ENCODE measurements at places on chromosomes 5 and 9.

DNA sequence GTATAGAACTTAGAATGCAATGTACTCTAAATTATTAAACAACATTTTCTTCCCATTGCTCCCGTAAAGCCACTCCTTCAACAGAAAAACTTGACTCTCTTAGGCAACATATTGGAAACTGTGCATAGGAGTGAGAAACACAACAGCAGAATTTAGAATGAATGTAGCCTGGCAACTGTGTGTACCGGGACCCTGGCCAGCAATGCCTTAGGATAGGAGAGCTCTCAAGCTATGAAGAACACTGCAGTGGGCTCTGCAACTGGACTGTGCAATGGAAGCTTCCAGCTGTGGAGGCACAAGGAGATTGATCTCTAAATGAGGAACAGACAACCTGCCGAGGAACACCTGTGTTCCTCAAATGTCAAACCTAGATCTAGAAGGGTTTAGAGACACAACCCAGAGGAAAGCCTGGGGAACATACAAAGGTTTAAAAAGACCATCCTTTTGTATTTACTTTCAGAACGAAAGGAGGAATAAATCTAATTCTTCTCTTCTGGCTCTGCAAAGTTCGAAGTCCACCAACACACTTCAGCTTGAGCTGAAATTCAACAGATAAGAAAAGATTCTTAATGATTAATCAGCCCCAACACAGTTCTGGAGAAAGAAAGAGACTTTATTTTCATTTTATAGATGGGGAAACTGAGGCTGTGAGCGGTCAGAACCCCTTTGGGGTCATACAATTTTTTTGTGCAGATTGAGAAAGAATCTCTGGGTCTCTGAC is 51.5 kb upstream of the ARL15 start:
- DNase-seq, result no peak

DNA sequence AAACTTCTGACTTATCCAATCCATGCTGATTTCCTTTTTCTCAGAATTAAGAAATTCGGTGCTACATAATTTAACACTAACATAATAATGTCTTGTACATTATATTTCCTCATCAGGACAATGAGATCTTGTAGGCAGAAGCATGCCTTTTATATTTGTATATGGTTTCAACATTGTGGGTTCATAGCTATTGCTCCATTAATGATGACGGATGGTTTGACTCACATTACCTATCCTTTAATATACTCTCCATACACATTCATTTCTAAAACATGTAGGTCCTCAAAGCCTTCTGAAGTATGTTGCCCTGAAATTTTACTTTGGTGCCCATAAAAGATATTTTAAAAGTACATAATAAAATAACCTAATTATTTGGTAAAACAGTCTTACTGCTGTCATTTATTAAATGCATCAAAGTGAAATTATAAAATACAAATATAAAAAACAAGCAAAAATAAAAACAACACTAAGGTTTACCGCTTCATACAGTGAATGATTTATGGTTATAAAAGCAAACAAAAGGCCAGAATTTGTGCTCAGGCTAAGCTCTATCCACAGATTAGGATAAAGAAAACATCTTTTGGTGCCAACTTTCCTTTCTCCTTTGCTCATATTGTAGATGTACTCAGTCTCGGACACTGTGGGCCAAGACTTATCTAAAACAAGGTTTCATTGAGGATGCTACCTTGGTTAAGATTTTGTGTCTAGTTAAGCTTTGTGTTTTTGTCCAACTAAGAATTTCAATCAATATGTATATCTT is 61.2 kb upstream of the GCNT4 start:
- DNase-seq, result no peak

DNA sequence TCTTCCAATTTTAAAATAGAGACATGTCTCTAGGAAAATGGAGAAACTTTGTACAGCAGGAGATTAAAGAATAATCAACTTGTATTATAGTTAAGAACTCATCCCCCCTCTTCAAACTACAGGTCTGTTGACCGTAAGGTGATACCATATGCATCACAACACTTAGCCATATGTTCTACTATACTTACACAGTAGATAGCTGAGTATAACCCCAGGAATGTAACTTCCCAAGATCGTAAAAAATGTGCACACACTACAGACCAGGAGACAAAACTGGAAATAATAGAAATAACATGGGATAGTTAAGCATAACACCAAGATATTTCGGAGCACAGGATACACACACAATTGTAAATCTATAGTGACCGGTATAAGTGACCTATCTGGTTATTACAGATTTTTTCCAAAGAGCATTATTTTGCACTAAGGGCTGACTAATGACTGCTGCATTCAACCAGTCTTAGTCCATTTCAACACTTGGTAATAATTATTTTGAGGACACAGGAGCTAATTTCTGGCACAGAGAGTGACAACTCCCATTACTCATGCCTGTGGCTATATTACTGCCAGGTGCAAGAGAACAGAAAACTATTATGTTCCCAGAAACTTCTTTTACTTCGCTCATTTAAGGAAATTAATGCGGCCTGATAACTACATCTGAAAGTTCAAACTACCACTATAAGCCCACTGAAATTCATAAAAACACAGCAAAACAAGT is 15.4 kb upstream of the ZNF622 start:
- no peak for DNase-seq

DNA sequence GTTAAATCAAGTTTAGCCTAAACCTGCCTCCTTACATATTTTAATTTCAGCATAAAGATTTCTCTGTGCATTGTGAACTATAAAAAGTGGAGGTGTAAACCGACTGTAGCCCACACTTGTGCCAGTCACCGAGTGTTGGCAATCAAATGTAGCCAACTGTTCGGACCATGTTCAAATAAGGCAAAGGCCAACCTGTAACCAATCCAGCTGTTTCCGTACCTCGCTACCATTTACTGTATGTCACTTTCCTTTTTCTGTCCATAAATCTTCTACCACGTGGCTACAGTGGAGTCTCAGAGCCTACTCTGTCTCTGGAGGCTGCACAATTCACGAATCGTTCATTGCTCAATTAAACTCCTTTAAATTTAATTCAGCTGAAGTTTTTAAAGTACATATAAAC is 156.0 kb downstream of the SLC25A46 start:
- no peak for DNase-seq

DNA sequence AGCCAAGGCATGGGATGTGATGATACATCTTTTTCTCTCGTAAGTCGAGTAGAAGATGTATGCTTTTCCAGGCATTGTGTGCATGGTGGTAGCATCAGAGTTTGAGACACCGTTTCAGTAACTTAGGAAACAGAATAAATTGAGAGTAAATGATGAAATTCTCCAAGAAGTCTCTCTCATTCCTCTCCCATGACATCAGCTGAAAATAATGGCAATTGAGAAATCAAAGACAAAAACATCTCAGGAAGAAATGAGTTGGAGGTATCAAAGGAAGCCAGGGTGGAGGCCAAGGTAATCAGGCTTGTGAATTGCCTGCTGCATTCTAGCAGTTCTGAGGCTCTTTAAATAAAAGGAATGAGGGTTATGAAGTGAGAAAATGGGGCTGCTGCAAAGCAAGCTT is 53.9 kb downstream of the SGCD start:
- no peak for DNase-seq

GRCh38 chr5:151159649-151160373 is 2.2 kb upstream of the ANXA6 start:
- no peak for DNase-seq

GRCh38 chr9:121937240-121937639 is 155.9 kb downstream of the TTLL11 start:
- no peak for DNase-seq

DNA sequence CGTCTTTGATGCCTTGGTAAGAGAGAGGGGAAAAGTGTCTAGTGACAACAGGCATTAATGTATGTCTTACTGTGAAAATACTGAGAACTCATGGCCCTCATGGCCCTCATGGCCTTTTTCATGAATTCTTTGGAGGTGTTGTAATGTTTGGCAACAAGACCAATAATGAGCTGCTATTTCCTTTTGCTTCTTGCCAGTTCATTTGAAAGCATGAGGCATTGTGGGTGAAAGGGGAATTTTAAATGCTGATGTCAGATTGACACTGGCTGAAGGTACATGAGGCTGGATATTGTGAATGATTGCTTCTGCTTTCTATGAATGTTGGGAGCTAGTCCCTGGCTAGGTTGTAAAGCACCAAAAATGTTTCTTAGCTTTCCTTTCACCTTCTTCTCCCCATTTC is 79.2 kb downstream of the DOCK2 start:
- DNase-seq, result no peak

DNA sequence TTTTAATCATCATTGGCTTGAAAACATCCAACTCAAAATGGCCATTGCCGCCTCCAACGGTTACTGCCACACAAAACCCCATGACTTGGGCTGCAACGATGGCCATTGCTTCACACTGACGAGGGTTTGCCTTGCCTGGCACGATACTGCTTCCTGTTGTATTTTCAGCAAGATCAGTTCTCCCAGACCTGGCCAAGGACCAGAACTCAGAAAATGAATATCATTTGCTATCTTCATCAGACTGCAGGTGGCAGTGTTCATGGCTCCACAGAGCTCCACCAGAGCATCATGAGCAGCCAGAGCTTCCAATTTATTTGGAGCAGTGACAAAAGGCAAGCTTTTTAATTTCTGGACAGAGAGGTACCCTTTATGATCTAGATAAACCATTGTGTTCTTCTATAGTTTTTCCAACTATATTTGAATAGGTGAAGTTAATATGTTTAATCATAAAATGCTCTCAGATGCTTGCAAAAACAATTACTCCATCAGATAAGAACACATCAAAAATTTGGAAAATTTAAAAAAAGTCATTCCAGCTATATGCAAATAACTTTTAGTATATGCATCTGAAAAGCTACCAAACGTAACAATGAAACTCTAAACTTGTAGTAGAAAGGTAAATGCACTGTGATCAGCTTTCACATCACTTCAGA is 10.4 kb downstream of the AMACR start:
- no peak for DNase-seq

GRCh38 chr5:58666598-58667581 is 84.0 kb downstream of the RAB3C start:
- DNase-seq, result no peak

- DNase-seq, result no peak
These were observed 39.3 kb downstream of the TTLL11 start for GRCh38 chr9:122053567-122054350.

DNA sequence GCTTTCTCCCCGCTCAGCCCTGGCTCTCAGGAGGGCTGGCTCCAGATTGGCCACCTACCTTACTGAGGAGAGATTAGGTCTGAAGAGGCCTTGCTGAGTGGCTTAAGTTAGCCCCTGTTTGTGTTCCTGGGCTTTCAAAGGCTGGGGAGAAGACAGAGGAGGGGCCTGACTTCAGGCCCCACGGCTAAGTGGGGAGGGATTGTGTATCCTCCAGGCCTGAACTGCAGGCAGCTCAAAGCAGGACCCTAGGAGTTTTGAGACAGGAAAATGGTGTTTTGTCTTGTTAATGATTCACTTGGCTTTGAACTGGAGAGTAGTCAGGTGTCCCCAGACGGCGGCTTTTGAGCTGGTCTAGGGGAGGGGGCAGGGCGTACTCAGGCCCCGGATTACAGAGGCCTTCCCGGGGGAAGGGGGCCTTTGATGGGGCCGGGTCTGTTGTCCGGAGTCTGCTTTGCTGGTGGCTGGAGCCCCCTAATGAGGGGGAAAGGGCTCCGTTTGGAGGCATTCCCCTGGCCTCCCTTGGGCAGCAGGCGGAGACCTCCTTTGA is 162.0 kb upstream of the SMIM23 start:
- no peak for DNase-seq

GRCh38 chr5:118461436-118461835 is 526.9 kb downstream of the DTWD2 start:
- no peak for DNase-seq

DNA sequence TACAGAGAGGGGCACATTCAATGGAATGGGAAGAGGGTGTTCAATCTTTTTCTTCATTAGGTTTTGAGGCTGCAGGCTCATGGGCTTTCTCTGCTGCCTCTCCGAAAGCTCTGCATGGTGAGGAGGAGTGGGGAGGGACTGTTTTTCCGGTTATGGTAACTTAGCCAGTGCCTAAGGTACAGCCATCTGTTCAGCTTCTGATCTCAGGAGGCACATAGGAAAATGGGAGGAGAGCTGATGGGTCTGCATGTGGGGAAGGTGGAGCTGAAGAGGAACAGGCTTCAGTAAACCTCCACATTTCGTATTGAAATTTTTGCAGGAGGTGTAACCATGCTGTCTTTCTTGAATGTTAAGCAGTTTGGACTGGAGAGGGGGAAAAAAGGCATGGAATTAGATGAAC is 1020.4 kb upstream of the WWC1 start:
- DNase-seq, result no peak

DNA sequence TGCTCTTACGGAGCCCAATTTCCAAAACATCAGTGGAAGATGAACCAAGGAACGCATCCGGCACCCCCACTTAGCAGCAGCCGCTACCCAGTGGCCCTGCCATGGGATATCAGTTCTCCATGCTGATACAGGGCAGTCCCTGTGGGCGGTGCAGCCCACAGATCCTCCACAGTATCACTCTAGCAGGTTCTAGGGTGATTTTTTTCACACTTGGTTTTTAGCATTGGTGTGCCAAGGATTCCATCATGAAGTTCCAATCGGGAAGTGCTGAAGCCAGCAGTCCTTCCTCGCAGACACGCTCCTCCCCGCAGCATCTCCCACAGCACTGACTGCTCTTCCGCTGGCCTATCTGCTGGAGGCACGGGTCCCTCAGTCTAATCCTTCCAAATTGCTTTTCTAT is 261.9 kb downstream of the SYK start:
- no peak for DNase-seq

DNA sequence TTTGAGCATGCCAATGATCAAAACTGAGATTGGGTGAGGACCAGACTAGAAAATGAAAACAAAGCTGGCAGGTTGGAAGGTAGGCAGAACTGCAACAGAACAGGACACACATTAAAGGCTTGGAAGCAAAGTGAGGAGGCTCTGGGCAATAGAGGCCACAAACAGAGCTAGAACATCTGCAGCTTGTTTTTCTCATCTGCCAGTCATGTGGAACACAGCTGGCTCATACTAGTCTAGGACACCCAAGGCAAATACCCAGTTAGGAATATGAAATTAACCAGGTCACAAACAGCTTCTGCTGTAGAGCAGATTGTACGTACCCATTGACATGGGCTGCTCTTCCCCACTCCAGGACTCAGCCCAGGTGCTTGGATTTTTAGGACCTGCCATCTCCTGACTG is 61.7 kb downstream of the SPEF2 start:
- DNase-seq, result no peak

GRCh38 chr9:18314316-18314715 is 159.6 kb upstream of the ADAMTSL1 start:
- no peak for DNase-seq

DNA sequence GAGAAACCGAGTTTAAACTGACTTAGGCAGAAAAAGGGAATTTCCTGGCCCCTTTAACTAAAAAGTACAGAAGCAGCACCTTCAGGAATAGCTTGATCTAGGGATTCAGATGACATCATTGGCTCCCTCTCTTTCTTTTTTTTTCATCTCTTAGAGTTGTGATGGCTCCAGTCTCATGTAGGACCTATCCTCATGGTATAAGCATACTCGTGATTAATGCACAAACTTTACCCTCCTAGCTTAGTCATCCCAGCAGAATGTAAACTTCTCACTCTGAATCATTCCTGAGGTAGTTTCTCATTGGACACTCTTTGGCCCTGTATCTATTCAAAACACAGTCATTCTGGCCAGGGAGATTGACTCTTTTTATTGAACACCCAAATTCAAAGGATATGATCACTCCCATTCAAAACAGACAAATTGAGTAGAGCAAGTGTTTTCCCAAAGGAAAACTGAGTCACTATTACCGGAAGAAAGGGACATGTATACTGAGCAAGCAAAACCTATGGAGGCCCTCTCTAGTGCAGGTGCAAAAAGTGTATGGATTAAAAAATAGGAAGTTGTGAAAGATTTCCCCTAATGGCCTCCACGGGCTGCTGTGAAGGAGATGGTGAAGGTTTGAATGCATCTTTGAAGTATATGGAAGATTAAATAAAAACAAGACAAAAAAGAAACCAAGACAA is 27.6 kb upstream of the SMIM23 start:
- DNase-seq, result no peak

- no peak for DNase-seq
These were observed 48.7 kb upstream of the CEMIP2 start for GRCh38 chr9:71816916-71817451.
